Kidney epithelial cell (primary cell): ENCODE measurements at places on chromosomes 4 and X.

- peak; percentile 63 for DNase-seq
These were observed 161.9 kb downstream of the PHF8 start for GRCh38 chrX:53882331-53882730.

- DNase-seq, result no peak
These were observed 38.1 kb downstream of the EGFL6 start for GRCh38 chrX:13607331-13607995.

DNA sequence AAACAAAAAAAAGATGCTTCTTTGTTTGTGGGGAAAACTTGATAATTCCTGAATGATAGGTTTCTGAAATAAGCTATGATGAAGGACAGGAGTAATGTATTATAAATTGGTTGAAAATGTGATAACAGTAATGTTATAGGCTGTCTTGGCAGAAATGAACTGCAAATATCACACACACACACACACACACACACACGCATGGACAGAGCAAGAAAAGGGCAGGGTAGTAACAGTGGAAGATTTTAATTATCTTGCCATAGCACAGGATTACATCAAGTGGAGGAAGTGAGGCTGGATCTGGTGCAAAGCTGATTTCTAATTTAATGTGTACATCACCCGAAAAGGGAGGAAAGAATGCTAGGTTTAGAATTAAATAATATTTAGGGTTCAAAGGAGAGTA lies 97.5 kb upstream of the CXXC4 start:
- DNase-seq, result no peak

DNA sequence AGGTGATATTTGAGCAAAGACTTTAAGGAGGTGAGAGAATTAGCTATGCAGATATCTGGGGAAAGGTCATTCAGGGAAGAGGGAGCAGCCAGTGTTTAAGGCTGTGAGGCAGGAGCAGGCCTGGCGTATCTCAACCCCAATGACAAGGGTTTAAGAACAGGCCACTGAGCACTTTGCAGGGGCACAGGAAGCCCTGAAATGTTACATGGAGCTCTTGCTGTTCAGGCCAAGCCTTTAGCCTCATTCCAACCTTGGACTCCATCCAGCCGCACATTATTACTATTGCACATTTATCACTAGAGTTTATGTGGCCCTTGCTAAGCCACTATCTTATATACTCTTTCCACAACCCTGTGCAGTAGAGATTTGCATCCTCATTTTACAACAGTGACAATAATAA lies 114.0 kb downstream of the EFNB1 start:
- DNase-seq, result no peak

DNA sequence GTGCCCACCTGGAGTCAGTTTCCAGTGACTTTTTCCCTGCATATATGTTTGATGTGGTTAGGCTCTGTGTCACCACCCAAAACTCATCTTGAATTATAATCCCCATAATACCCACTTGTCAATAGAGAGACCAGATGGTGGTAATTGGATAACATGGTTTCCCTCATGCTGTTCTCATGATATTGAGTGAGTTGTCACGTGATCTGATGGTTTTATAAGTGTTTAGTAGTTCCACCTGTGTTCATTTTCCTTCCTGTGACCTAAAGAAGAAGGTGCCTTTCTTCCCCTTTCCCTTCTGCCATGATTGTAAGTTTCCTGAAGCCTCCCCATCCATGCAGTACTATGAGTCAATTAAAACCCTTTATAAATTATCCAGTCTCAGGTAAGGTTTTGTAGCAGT lies 740.9 kb downstream of the ARAP2 start:
- no peak for DNase-seq

GRCh38 chr4:88297212-88297516 lies 12.8 kb upstream of the PPM1K start:
- DNase-seq, result no peak

GRCh38 chr4:188423039-188423438 lies 283.8 kb downstream of the TRIML1 start:
- peak; percentile 10 for DNase-seq

DNA sequence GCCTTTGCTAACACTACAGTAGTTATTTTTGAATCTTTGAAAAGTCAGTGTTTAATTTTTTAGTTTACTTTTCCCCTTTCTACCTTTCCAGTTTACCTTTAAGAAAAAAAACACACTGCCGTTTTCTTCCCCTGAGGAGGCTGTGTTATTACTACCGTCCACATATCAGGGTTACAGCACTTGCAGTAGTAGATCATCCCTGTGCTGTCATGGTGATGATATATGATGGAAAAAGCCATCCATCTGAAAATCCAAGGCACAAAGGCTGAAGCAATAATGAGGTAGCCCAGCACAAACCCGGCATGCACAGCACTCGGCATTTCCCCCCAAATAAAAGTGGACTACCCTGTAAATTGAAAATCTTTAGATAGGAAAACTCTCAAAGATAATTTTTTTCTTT lies 258.7 kb downstream of the CXXC4 start:
- DNase-seq, result no peak

GRCh38 chr4:161650812-161651211 lies 513.0 kb downstream of the FSTL5 start:
- no peak for DNase-seq

- DNase-seq, result no peak
These were observed 116.7 kb downstream of the TMA16 start for GRCh38 chr4:163611182-163611581.

DNA sequence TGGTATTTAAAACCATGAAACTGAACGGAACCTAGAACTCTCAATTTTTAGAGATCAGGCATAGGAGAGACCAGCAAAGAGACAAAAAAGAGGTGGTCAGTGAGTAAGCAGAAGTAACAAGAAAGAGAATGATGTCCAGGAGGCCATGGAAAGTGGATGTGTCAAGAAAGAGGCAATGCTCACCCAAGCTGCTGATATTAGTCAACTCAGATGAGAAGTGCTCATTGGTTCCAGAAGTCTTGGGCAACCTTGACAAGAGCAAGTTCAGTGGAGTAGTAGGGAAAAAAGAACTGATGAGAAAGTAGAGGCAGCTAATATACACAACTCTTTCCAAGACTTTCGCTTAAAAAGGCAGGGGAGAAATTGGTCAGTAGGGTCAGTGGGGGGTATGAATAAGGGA lies 23.0 kb upstream of the CCDC149 start:
- no peak for DNase-seq
